ENCODE measurements at places on chromosomes 7 and 10.

DNA sequence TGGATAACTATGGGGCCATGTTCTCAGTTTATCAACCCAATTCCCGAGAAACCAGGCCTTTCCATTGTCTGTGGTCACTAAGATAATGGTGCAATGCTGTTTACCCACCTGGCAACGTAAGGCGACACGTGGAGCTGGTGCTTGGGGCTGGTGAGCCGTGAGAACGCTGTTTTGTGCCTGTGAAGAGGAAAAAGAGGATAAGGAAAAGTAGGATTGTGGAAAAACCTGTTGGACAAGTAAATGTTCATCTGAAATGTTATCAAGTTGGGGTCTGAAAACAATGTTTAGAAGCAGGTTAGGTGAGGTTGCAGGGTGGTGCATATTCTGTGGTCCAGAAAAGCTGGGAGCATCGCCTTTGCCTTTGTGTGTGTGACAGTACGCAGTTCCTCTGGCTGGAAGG, 88.5 kb downstream of the PPP1R17 start:
- peak; percentile 61 for DNase-seq

- DNase-seq, result no peak
Observed at GRCh38 chr7:26188206-26188956, 12.2 kb downstream of the HNRNPA2B1 start.

- DNase-seq, result no peak
Observed at GRCh38 chr10:16944986-16945385, 127.8 kb upstream of the RSU1 start.

DNA sequence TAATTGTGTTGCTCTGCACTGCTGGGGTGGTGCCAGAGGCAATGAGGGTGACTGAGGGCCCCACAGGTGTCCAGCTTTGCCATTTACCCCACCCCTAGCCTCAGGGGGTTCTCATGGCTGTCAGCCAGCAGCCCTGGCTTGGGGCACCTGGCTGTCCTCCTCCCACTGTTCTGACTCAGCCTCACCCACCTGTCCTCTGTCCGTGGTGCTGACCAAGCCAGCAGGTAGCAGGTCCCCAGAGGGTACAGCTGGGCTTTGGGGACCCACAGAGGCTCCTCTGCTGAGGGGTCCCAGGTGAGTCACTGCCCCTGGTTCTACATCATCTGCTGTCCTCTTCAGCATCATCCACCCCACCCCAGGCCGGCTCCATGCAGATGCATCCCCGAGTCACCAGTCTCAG, 32.2 kb upstream of the ZNF716 start:
- no peak for DNase-seq

- DNase-seq, result no peak
Observed at GRCh38 chr7:70321016-70321590, 722.8 kb downstream of the AUTS2 start.

GRCh38 chr7:98771941-98772603, 97.7 kb downstream of the TMEM130 start:
- DNase-seq, result no peak

GRCh38 chr7:87982116-87982515, 48.1 kb downstream of the ADAM22 start:
- no peak for DNase-seq
